ENCODE measurements at places on chromosomes 6 and 20.

- DNase-seq, result no peak
Measured at GRCh38 chr20:47762699-47763268, 22.5 kb downstream of the SULF2 start.

DNA sequence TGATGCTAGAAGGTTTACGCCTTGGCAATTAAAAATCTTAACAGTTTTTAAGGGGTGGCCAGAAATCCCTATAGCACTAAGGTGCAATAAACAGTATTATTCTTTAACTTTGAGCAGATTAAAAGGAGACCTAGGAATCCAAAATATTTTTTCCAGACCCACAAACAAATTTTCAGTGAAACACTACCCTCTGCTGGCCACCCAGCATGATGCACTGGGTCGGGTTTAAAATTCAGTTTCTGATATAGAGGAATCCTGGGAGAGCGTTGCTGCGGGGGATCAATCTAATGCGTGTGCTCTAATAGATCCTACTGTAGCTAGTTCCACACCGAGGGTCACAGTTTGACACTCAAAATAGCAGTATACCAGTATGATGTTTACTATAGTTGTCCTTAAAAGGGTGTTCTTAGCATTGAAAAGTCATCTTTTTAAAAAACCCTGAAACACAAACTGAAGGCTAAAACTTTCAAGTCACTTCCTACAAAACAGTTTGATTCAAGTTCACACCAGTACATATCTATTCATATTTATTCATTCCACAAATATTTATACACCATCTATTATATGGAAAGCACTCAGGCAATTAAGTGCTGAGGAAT is 10.2 kb downstream of the UBE3D start:
- peak; percentile 33 for DNase-seq

DNA sequence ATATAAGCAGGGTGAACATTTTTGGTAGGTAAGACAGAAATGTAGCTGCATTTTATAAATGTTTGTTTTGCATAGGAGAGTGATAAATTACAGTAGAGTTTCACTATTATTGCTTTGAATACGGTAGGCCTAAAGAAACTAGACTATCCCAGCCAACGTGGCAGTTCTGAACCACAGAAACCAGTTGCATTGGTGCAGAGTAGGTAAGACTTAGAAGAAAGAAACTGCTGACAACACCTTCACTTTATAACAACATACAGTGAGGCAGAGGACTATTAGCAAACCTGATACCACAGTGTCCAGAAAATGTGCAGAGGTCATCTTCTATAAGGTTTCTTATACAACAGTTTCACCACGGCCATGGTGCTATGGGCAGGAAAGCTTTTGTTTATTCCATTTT is 566.1 kb downstream of the KIF16B start:
- DNase-seq, result no peak

- DNase-seq, result no peak
Measured at GRCh38 chr20:51702556-51702955, 65.6 kb downstream of the ATP9A start.

GRCh38 chr6:48307573-48307972 is 196.6 kb upstream of the PTCHD4 start:
- no peak for DNase-seq

DNA sequence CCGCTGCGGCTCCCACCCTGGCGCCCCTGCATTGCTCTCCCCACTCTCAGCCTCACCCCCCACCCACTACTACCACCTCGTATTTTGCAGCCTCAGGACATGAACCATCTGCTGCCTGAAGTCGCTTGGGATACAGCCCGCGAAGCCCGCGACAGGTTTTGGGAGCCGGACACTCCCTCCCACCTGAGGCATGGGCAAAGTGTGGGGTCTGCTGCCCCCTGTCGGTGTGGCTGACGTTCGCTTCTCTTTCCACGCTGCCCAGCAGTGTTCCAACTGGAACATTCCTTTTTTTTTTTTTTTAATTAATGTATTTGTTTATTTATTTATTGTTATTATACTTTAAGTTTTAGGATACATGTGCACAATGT is 15.3 kb upstream of the LPA start:
- no peak for DNase-seq

DNA sequence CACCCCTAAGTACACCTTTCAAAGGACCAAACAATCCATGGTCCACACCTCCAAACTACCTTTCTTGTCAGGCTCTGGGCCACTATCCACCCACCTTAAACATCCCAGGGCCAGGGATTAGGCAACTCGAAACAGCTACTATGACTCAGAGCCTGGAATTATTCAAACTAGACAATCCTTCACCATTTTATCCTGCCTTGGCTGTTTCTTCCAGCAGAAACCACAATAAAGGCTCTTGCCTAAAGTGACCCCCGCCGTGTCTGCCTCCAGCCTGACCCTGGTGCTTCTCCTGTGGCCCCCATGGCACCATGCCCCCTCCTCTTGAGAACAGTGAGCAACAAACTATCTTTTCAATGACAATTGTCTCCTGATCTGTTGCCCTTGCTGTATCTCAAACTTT is 195.5 kb downstream of the EPM2A start:
- DNase-seq, result no peak

GRCh38 chr6:117174835-117175360 is 90.5 kb upstream of the VGLL2 start:
- DNase-seq, result no peak

DNA sequence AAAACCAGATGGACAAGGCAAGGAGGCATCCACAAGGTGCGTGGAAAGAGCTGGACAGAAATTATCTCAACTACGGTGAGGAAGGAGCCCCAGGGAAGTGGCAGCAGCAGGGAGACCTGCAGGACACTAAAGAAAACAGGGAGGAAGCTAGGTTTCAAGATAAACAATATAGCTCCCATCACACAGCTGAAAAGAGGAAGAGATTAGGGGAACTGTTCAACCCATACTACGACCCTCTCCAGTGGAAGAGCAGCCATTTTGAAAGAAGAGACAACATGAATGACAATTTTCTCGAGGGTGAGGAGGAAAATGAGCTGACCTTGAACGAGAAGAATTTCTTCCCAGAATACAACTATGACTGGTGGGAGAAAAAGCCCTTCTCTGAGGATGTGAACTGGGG is 26.8 kb downstream of the TRMT6 start:
- DNase-seq, result no peak

DNA sequence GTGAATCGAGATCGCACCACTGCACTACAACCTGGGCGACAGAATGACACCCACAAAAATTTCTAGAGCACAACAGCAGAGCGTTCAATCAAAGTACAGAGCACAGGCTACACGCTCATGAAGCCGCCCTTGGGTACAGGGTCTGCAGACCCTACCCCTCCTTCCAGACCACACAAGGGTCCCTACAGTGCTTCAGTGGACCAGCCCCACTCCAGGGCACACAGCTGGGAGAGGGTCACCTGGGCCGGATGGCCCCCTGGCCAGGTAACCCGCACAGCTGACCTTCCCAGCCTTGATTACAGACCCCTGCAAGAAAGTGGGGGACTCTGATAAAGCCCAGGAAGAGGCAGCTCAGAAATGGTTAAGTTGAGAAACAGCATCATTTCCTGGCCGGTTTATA is 63.6 kb downstream of the RIPOR3 start:
- DNase-seq, result no peak
